NCI-H2029 treated with DMSO at 0.1 percent for 48 hours (cell line): ENCODE measurements at places on chromosomes 3 and 15.

DNA sequence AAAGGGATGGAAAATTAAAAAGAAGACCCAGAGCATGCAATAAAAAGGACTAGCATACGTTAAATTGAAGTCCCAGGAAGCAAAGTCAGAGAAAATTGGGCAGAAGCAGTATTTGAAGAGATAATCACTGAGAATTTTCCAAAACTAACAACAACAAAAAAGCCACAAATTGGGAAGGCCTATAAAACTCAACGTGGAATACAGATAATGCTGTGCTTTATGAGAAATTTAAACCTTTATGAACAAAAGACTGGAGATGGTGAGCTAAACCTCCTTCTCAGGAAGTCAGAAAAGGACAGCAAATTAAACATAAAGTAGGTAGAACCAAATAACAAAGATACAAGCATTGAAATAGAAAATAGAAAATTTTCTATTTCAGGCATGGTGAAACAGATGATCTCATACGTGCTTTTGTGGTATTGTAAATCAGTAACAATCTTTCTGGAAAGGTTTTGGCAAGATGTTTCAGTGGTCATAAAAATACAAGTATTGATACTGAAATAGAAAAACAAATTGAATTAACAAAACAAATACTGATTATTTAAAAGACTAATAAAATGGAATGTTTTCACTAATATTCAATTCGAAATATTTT lies 55.6 kb downstream of the LYSMD4 start:
- DNase-seq: no peak

- no peak for DNase-seq
Observed at GRCh38 chr3:59996056-59996455, 946.2 kb upstream of the CFAP20DC start.

GRCh38 chr3:56914646-56915045 lies 112.9 kb upstream of the ARHGEF3 start:
- DNase-seq: no peak

- no peak for DNase-seq
Observed at GRCh38 chr15:68709876-68710275, 110.8 kb downstream of the ANP32A start.

DNA sequence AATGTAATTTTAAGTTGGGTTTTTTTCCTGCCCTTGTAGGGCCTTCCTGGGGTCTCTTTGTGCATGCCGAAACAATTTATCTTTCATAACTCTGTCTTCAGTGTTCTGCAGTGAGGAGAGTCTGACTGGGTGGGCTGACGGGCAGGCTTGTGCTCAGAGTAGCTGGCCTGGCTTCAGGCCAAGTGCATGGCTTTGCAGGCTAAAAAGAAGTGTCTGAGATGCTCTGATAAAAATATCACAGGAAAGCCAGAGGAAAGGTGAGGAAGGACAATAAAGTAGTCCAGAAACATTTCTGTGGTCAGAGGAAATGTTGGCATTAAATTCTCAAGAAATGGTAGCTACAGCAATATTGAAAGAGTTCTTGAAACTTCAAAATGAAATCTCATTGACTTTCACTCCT lies 25.5 kb downstream of the ST3GAL6 start:
- DNase-seq: no peak

- DNase-seq: no peak
Observed at GRCh38 chr3:133938770-133939462, 43.2 kb upstream of the RAB6B start.

- DNase-seq: no peak
Observed at GRCh38 chr3:135109681-135110080, 314.6 kb downstream of the EPHB1 start.

GRCh38 chr3:66186545-66186944 lies 34.3 kb upstream of the SLC25A26 start:
- DNase-seq: no peak

DNA sequence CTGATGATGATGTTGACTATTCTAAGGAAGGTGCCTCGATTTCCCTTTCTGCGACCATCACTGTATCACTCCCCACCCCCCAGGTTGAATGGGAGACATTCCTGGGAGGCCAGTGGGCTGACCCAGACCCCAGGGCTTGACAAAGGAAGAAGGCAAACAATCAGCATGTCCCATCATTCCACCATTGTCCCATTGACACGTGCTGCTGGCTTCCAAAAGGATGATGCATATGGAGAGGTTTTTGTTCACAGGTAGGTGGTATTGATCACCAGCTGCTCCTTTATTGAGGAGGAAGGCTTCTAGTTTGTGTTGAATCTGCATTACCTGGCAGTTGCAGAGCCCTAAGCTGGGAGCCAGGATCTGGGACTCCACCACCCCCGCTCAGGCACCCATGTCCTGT lies 30.4 kb downstream of the RASGRF1 start:
- DNase-seq: no peak

DNA sequence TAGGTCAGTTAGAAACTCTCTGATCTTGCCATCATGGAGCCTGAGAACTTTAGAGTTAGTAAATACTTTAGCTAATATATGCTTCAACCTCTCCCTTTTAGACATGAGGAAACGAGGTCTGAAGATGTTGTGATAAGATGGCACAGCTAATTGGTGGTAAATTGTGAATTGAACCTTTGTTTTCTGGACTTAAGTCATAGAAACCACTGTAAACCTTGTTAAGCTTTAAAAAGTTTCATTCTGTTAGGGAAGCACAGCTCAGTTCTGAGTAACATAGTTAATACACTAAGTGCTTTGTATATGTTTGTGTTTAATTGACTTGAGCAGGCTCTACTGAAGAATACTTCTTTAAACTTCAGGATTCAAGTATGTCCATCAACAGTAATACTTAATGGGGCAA lies 108.6 kb downstream of the AKAP13 start:
- DNase-seq: no peak

DNA sequence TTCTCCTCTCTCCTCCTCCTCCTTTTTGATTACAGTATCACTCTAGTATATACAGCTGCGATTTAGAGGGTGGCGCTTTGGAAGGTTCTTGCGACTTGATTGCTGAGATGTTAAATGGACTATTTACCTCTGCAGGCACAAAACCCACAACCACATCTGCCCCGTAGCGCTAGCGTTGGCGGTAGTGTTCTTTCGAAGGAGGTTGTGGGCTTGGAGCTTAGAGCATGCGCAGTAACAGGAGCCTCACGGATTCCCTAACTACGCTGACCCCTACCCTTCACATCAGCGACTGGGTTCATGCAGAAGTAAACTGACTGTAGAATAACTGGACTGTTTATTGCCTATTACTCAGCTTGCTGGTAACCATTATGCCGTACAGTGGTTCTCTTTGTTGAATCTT lies 58.0 kb downstream of the CGGBP1 start:
- no peak for DNase-seq

- peak; percentile 46 for DNase-seq
Observed at GRCh38 chr3:164460851-164461250, 617.4 kb downstream of the SI start.

DNA sequence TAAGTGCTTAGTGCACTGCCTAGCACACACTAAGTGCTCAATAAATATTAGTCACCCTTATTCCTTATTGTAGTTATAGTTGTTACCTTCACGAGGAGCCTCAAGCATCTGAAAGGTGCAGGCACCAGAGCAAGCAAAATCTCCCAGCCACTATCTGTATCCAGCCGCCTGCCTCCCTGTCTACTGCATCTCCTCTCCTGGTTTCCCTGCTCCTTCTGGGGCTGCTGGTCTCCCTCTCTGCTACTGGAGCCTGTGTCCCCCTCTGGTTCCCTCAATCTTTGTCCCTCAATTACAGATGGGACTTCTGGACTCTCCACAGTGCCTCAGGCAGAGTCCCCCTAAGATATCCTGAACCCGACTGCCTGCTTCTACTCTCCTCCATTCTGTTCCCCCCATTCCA lies 18.8 kb downstream of the MYL3 start:
- DNase-seq: no peak

DNA sequence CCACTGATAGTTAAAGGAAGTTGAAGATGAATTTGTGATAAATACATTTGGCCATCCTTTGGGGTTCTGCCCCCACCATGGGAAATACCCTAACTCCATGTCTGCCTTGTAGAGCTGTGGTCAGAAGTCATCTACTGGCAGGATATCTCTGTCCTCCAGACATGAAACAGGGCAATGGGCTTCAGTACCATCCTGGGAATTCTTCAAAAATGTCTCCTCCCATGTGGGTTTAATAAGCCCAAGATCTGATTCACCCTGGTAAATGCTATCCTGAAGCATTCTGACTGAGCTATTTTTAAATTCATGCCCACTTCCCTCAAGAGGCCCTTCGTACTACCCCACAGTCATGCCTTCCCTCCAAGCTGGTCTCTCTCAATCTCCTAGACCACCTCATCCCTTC lies 113.7 kb upstream of the SLC25A36 start:
- DNase-seq: no peak

GRCh38 chr15:77504306-77504705 lies 83.6 kb downstream of the HMG20A start:
- DNase-seq: no peak

- no peak for DNase-seq
Observed at GRCh38 chr15:101057841-101058407, 138.8 kb downstream of the LRRK1 start.

- no peak for DNase-seq
Observed at GRCh38 chr3:9897408-9898372, 5.0 kb upstream of the IL17RE start.

DNA sequence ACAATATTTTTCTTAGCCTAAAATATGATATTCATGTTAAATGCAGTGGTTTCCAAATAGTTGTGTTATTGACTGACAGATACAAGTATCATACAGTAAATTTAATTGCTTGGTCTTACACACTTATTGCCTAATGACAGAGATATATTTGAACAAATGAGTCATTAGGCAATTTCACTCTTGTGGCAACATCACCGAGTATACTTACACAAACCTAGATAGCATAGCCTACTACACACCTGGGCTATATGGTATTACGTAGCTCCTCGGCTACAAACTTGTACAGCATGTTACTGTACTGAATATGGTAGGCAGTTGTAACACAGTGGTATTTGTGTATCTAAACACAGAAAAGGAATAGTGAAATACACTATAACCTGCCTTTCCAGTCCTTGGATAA lies 50.3 kb downstream of the SERPINI1 start:
- no peak for DNase-seq

GRCh38 chr3:140931016-140931454 lies 10.6 kb upstream of the SLC25A36 start:
- DNase-seq: no peak

DNA sequence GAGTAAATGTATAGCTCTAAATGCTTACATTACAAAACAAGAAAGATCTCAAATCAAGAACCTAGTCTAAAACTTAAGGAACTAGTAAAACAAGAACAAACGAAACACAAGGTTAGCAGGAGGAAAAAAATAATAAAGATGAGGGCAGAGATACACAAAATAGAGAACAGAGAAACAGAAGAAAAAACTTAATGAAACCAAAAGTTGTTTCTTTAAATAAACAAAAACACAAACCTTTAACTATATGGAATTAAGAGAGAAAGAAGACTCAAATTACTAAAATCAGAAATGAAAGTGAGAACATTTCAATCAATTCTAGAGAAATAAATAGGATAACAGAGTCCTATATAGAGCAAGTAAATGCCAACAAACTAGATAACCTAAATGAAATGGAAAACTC lies 59.6 kb downstream of the DLG1 start:
- no peak for DNase-seq

- no peak for DNase-seq
Observed at GRCh38 chr3:143184099-143184498, 64.5 kb downstream of the CHST2 start.

DNA sequence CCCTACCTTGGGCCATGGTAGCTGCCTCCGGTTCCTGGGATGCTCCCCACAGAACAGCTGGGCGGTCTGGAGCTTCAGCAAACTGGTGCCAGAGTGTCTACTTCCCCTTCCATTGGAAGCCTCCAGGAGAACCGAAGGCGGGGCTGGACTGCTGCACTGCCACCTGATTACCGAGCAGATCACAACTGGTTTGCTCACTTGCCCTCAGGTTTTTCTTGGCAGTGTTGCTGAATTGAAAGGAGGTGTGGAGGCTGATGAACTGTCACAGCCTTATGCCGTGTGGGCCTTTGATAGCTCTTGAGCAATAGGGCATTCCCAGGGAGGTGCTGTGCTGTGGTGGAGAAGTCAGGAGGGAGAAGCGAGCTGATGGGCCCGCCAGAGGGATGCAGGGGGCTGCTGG lies at the start of gene TGM5:
TSS of gene TGM5 (minus strand) at position 95 of the 400 bp plus-strand sequence. CDS start at position 16, 79 bp downstream.
- DNase-seq: no peak

DNA sequence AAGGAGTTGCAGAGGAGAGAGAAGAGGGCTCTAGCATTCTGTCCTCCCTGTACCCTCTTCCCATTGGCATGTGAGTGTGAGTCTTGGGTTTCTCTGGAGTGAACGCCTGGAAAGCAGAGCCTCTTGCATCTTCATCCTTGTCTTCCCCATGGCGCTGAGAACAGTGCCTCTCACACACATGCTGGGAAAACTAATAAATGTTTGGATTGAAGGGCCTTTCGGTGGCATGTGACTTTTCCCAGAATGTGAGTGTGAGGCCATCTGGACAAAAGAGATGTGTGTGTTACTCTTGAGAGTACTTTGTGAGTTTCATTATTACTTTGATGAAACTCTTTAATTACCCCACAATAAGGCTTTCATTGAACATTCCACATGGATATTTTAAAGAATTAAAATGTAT lies 122.3 kb downstream of the MITF start:
- no peak for DNase-seq

DNA sequence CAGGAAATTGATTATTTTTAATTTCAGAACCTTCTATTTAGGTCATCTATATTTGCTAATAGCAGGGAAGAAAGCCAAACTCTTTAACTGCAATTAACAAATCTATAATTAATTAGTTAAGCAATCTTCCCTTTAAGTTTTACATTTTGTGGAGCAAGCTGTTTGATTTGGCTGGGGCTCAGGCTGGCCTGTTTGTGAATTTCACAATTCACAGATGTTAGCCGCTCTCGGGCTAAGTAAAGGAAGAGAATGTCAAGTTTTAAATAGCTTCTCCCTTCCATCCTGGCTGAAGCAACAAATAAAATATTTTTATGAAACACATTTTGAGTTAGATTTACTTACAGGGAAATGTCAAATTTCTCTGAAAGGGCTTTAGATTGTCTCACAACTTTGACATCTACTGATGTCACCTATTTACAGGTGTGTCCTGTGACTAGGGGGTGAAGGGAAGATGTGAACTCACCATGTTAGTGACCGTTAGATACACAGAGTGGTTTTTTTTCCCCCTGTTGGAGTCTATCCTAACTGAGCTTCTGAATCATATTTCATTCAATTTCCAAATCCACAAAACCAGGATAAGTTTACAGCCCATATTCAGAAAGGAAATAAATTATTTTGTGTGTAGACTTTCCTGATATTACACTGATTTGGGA lies 1.3 kb upstream of the TP63 start:
- DNase-seq: no peak

DNA sequence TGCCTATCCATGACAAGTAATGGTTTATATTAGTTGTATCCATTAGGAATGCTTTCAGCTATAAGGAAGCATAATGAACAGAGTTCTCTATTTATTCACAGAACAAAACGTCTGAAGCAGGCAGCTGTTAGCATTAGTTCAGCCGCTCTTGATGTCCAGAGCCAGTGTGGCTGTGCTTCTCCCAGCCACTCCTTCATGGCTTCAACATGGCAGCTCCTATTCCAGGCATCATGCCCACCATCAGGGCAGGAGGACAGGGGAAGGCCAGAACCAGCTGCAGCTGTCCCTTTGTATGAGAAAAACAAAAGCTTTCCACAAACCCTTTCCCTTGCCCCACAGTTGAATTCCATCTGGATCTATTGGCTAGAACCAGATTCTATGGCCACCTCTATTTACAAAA lies 12.9 kb upstream of the SNRK start:
- no peak for DNase-seq
